PC-3 (cell line): ENCODE measurements at places on chromosomes 2 and 18.

DNA sequence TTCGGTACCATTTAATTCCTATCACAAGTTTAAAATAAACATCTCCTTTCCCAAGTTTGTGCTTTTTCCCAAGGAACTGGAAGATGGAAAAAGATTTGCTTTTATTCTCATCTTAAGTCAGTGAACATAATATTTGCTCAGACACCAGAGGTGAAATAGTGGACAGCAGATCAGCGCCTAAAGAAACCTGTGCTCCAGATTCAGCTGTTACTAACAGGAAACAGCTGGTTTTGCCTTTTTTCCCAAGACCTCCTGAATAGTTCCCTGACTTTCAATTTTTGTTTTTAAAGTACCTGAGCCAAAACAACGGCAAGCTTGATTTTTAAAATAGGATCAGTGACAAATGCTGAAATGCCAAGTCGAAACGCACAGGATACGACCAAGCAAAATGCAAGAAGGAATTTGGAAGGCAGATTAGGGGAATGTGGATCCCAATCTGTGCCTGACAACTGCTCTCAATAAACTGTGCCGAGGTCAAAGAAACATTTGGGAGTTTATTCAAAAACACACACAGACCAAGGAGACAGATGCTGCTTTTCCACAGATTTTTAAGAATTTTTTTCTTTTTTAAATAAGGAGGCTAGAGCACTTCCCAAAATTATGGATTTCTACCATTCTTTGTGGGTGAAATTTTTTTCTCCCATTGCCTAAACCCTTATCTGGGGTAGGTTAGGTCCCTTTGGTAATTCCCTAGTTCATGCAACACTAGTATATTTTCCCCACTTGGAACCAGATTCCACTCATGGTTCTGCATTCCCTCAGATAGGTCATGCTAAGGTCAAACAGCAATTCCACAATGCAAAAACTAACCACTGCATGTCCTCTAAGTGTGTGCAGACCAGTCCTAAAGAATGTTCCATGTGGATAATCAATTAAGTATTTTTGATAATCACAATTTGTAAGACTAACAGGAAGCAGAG is 121.5 kb upstream of the PDE1A start:
- no peak for DNase-seq

DNA sequence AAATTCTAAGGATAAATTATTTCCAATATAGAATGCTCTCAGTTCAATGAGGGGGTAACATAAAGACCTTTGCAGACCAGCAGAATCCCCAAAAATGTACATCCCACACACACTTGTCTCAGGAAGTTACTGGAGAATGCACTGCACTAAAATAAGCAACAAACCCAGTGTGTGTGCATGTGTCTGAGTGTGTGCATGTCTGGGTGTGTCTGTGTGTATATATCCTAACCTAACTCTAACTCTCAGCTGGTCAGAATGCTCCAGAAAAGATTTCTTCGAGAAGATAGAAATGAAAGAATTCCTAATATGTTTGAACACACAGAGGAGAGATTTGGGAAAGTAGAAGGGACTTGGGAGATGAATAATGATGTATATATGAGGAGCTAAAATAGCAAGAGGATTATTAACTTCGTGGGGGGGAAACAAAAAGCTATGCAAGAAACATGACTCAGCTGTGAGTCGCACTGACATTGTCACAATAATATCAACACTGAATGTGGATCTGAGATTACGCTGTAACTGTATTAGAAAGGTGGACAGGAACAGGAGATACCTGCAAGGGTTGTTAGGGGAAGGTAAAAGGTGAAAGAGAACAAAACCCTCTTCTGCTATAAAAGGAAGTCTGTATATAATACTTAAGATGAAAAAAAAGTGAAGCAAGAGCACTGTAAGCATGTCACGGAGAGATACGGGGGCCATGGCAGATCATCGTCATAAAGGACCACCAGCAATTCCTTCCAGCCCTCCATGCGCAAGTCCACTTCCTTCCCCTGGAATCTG is 11.1 kb downstream of the COLEC12 start:
- peak; percentile 83 for DNase-seq

DNA sequence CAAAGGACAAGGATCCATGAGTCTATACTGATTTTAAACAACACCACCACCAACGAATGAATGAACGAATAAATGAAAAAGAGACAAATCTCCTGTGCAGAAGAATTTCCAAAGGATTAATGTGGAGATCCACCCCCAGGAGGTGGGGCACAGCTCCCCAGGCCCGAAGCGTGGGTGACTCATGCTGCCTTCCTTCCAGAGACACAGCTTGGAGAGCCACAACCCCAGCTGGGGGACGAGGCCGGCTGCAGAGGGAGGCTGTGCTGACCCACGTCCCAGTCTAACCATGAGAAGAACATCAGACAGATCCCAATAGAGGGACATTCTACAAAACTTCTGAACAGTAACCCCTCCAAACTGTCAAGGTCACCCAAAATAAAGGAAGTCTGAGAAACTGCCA is 557.3 kb upstream of the SALL3 start:
- DNase-seq, result no peak

DNA sequence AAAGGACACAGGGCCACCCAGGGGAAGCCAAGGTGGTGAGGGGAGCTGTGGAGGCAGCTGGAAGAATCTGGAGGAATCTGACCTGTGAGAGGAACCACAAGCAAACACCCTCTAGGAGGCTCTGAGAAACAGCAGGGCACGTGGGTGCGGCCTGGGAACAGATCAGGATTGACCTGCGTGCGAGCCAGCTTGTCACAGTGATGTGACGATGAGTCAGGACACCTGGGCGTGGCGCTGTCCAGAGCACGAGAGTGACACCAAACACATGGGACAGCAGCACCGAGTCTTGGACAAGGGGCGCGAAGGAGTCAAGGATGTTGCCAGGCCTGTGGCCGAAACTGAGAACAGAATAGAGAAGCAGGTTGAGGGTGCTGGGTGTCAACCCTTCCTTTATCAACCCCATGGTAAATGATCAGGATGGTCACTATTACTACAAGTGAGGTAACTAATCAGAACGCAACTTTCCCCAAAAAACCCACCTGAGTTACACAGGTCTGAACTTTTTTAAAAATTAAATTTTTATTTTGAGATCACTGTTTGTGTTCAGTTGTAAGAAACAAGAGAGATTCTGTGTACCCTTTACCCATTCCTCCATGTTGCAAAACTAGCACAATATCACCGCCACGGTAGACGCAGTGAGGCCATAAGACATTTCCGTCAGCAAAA is 637 bp upstream of the SFT2D3 start:
- peak; percentile 95 for DNase-seq

DNA sequence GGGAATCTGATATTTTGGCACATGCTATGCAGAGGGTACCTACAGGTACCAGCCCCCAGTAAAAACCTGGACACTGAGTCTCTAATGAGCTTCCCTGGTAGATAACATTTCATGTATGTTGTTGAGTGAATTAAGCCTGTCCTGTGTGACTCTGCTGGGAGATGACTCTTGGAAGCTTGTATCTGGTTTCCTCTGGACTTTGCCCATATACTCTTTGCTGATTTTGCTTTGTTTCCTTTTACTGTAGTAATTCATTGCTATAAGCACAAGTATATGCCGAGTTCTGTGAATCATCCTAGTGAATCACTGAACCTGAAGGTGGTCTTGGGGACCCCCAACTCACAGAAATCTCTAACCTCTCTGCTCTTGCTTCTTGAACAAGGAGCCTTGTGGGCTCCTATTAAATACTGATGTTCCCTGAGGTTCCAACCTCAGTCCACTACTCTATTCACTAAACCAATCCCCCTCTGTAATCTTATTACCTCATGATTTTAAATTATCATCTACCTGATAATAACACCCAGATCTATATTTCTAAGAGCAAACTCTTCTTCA is 94.3 kb upstream of the WDSUB1 start:
- DNase-seq, result no peak

DNA sequence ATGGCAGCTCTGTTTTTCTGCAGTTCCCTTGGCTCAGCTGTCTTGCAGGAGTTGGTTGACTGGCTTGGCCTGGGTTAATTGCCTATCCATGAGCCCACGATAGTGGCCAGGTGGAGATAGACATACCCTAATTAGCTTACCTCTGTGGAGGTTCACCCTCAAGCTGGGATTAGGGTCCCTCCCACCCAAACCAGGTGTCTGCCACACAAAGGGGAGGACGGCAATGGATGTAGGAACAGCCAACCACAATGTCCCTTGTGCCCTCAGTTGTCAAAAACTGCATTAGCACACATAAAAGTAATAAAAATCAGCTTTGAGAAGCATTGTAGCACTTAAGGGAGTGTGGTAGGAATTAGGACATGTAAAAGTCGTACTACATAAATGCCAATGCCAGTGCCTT is 4.2 kb downstream of the CYP27A1 start:
- DNase-seq, result no peak

GRCh38 chr2:135099802-135100483 is 47.9 kb downstream of the RAB3GAP1 start:
- no peak for DNase-seq

- no peak for DNase-seq
Measured at GRCh38 chr2:157174321-157174720, 83.2 kb upstream of the GALNT5 start.

GRCh38 chr2:190178066-190178722 is 115.7 kb upstream of the MSTN start:
- DNase-seq, result no peak

GRCh38 chr18:39741755-39742466 is 2176.3 kb upstream of the CELF4 start:
- no peak for DNase-seq

- no peak for DNase-seq
Measured at GRCh38 chr2:207333599-207334300, 168.0 kb upstream of the KLF7 start.

DNA sequence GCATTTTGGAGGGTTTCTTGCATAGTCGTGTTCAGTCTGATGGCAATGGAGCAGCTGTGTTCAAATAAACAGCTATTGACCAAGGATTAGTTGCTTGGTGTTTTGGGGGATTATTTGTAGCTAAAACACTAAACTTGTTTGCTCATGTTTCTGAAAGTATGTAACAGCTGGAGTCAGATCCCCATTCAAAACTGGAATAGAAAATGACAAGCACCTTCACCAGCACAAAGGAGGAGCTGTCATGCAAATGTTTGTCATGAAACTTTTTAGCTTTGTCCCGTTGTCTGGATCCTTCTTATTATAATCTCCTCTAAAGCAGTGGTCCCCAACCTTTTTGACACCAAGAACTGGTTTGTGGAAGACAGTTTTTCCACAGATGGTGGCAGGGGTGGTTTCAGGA is 96.9 kb upstream of the ZNF236 start:
- no peak for DNase-seq

DNA sequence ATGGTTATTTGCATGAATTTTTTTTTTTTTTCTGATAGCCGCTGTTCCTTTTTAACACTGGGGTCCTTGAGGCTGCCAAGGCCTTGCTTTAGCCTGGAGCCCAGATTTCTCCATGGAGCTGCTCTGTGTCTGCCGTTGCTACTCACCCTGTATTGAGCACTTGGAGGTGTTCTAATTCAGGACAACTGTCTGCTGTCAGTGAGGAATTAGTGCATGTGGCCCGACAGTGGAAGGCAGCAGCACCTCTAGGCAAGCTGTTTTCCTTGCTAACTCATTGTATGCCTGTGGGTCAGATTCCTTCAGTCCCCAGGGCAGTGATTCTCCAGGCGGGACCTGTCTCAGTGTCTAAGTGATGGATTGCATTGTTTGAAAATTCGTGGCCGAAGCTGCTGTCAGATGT is 147.7 kb upstream of the DPP10 start:
- no peak for DNase-seq

- DNase-seq, result no peak
Measured at GRCh38 chr2:12727641-12728040, 10.9 kb downstream of the TRIB2 start.

DNA sequence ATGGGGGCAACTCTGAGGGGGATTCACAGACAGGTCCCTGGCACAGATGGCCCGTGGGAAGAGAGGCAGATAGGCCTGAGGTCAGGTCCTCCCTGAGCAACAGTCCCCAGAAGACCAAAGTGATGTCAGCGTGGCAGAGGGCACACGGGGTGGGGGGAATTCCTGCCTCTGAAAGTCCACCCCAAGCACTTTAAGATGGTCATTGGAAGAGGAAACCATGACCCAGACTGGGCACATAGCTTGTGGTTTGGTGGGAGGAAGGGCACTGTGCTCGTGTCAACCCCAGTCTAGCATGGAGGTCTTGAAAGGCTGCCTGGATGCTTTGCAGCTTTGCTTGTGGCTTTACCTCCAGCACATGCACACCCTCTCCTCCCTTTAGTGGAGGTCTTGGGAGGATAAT is 38.0 kb upstream of the SIX2 start:
- no peak for DNase-seq

- peak; percentile 18 for DNase-seq
Measured at GRCh38 chr2:174518395-174518794, 31.6 kb upstream of the GPR155 start.

DNA sequence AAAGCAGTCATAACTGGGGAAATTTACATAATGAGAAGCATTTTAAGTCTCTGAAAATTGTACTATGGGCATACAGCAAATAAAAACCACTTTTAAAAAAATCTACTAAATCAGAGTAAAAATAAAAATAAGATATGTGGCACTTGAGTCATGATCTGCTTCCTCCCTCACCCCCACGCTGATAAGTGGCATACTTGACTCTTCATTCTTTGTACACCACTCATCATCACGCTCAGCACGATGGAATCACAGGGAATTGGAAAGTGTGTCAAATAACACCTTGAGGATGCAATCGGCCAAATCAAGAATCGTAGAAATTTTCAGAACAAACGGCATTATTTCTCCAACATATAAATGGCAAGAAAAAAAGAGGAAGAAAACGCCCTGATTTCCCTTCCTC is 41.1 kb upstream of the REG3G start:
- DNase-seq, result no peak

DNA sequence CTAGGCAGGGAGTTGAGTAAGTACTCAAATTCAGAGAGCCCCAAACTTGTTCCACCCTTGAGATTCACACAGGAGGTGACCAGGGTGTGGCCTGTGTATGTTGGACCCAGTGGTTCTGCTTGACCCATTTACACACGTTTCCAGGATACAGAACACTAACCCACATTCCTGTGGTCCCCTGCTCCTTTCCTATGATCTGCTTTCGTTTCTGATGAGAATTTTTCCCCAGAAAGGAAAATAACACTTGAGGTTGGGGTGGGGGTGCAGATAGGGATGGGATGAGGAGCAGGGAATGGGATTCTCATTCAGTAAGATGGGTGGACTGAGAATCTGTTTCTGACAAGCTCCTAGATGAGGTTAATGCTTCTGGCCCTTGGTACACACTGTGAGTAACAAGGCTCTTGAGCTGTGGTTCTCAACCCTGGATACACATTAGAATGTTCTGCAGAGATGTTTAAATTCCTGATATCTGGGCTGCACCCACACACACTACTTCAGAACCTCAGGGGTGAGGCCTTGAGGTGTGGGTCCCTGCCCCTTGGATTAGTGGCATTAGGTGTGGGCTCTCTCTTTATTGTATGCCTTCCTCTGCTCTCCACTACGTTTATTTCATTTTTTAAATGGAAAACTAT is 58.4 kb downstream of the TPGS2 start:
- DNase-seq, result no peak

- DNase-seq, result no peak
Measured at GRCh38 chr18:66764230-66764629, 160.3 kb upstream of the CDH19 start.
